ENCODE measurements at places on chromosomes 2 and 18.

DNA sequence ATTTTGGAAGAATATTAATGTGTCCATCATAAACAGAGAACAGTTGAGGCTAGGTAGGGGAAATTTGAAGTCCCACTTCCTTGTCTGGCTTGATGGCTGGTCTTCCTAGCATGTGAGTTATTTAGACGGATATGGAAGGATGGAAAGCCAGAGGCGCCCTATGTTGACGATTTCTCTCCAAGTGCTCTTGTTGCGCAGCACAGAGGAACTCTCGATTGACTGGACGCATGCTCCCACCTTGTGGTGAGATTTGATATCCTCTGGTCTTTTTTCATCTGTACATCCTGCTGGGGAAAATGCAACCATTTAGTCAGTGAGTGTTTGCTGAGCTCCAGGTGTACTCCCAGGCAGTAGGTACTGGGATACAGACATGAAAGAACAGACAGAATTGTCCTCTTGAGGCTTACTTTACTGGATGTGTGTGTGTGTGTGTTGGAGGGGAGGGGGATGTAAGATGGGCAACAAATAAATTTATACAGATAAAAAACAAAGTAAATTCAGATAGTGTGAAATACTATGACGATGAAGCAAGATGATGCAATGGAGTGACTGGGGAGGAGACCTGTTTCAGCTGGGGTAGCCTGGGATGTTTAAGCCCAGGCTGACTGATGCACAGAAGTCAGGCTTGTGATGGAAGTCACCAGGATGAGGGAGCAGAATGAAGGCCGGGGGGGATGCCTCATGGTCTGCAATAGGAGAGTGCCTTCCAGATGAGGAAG lies 137.2 kb downstream of the TRIM43 start:
- peak; percentile 81 for DNase-seq

- no peak for DNase-seq
Measured at GRCh38 chr18:75531851-75532459, 104.5 kb upstream of the SMIM21 start.

DNA sequence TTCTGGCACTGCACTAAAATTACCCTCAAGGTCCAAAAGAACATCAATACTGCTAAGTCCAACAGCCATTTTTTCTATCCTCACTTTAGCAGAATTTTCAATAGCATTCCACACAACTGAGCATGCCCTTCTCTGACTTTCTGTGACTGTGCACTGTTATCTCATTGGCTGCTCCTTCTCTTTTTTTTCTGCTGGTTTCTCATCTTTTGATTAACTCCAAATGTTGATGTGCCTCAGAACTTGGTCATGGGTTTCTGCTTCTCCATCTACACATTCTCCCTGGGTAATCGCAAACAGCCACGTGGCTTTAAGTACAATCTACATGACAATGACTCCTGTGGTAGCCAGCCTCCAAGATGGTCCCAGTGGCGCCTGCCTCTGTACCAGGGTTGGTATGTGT lies 75.0 kb upstream of the CD226 start:
- DNase-seq: no peak

GRCh38 chr2:115171751-115172150 lies 729.3 kb downstream of the DPP10 start:
- DNase-seq: no peak

DNA sequence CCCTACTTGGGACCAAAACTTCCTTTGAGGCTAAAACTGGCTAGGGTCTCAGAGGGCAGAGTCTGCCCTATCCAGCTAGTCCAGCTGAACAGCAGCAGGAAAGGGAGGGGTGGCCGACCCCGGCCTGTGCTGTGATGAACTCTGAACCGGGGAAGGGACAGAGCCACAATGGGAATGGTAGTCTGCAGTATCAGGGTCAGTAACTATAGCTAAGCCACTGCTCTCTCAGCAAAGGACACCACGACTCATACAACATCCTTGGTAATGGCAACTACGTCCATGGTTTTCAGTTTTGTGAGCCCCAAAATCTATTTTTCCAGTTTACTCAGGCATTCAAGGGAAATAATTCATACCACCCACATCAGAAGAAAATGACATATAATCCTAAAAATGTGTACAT lies 75.2 kb downstream of the NBAS start:
- no peak for DNase-seq

DNA sequence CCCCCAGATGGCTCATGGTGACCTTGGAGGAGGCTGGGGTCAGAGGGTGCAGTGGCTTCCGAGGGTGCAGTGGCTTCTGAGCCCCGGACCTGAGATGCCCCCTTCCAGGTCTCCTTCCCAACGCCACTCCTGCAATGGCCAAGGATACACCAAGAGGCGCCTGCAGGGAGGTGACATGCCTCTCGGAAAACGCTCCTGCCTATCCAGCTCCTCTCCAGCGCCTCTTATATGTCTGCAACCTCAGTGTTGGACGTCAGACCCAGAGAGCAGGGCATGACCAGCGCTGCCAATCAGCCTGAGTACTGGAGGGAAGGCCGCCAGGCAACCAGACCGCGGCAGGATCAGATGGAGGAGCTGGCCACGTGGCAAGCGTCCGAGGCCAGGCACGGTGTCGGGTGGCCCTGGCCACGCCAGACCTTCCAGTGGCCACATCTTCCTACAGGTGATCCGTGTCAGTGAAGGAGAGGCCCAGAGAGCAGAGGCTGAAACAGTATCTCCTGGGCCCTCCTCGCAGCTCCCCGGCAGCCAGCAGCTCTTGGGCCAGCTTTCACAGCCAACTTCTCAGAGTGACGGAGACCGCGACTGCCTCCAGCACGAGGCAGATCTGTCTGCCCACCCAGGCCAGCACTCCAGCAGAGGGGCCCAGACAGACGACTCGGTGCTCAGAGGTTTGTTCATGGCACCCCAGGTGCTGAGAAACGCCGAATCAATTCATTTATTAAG lies 199.5 kb upstream of the SALL3 start:
- no peak for DNase-seq

DNA sequence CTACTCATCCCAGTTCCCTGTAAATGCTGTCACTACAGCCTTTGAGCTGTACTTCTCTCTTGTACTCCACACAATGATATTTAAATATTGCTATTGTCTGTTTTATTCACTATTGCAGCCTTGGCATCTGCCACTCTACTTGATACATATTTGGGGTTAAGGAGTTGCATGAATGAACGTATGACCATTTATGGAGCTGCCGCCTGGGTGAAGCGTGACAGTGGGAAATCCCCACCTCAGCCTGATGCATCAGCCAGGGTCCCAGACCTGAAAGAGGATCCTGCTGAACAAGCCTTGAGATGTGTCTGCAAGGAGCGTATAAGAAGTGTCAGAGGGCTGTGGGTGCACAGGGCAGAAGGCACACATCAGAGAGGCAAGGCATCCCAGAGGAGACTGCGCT lies 39.1 kb downstream of the MRPL35 start:
- no peak for DNase-seq

DNA sequence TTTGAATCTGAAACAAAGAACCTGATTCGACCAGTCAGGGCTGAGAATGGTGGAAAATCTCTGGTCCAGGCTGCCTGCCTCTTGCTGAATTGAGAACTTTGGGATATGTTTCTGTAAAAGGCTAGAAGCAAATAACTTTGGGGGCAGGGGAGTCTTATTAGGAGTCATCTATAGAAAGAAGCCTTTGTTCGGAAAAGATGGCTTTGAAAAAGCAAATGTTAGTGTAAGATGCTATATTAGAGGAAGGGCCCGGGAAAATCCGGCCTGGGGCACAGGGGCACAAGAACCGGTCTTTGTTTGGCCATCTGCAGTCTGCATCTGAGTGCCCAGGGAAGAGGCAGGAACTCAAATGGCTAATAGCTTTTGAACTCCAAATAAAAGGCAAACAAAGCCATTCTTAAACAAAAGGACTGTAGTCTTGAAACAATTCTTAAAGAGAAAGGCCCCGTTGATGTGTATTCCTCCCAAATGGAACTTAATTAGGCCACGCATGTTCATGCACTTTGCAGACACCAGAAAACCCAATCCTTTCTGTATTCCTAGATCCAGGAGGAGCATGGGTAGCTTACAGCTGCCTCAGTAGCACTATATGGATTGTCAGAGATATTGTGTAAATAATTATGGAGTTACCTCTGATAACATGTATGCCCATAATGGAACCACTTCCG lies 180.0 kb upstream of the ARL4C start:
- DNase-seq: no peak

DNA sequence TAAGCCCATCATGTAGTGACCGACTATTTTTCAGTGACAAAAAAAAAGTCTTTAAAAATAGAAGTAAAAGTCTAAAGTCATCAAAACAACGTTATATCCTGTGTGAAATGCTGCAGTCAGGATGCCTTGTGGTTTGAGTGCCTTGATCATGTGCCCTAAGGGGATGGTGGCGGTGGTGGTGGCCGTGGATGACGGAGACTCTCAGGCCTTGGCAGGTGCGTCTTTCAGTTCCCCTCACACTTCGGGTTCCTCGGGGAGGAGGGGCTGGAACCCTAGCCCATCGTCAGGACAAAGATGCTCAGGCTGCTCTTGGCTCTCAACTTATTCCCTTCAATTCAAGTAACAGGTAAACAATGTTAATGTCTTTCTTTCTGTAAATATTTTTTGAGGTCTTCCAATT lies at the start of gene CD28:
Gene CD28 (plus strand): TSS at position 237 of the 400 bp plus-strand sequence. CDS start 58 bp downstream, at position 295.
- no peak for DNase-seq

- DNase-seq: no peak
Measured at GRCh38 chr18:25077038-25077943, 274.7 kb downstream of the ZNF521 start.

- no peak for DNase-seq
Measured at GRCh38 chr2:105872142-105872728, 127.5 kb downstream of the NCK2 start.

- no peak for DNase-seq
Measured at GRCh38 chr2:70182689-70183088, 8.1 kb downstream of the C2orf42 start.

DNA sequence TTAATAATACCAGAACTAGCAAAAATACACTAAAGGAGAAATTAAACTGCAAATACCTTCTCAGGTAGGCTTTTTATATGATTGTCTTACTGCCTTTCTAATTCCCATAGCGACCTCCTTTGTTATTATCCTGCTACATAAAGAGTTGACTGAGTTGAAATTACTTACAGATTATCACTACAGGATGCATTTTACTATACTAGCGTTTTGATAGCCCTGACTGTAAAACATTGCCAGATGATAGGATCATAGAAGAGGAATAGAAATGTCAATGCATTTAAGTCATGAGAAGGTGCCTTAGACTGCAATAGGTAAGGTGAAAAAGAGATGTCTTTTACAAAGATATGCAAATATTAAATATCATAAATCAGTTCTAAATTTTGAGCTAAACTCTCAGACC lies 639.7 kb downstream of the NRXN1 start:
- DNase-seq: no peak

- DNase-seq: no peak
Measured at GRCh38 chr2:226881287-226881686, 45.4 kb downstream of the RHBDD1 start.

- DNase-seq: peak; percentile 95
Measured at GRCh38 chr2:241148891-241149674, at the start of gene PASK. TSS of gene PASK (minus strand) at chr2:241149472. CDS start at chr2:241143032, 6,440 bp downstream.

DNA sequence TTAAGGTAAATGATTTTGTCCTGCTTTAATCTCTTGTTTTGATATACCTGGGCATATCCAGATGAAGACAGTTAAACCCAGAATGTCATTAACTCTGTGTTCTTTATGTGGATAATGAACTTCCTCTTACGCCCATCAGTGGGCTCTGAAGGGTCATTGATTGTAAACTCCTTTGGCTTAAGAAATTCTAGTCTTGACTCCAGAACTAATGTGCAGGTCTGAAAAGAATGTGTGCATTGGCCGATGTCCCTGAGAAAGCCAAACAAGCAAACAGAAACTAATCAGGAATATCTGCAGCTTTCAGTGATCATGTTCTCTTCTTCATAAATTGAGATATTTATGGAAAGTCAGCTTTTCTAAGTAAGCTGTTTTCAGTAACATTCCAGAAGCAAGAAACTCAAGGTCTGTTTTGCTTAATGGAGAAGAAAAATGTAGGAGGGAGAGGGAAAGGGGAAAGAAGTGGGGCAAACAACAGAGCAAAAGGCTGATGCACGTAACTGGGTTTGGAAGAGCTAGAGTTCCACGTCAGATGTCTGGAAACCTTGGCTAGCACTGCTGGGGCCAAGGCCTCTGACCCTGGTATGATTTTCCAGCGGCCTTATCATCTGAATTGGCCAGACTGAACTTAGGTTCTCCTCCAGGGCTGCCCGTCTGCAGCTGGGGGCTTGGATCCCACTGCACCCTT lies 61.3 kb upstream of the FHL2 start:
- no peak for DNase-seq

DNA sequence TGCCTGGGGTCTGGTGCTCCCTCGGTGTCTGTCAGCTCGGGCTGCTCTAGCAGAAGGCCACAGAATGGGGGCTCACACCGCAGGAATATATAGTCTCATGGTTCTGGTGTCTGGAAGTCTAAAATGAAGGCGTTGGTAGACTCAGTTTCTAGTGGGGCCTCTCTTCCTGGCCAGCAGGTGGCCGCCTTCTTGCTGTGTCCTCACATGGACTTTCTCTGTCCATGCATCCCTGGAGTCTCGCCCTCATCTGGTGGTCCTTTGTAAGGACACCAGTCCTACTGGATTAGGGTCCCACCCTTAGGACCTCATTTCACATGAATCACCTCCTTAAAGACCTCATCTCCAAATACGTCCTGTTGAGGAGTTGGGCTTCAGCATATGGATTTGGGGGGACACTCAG lies 65.7 kb downstream of the RRM2 start:
- DNase-seq: no peak

- DNase-seq: no peak
Measured at GRCh38 chr2:175282300-175282699, 100.8 kb upstream of the ATP5MC3 start.

GRCh38 chr2:27705851-27706622 lies 42.3 kb downstream of the SLC4A1AP start:
- peak; percentile 49 for DNase-seq

GRCh38 chr2:85048534-85048933 lies 77.6 kb downstream of the KCMF1 start:
- DNase-seq: no peak

DNA sequence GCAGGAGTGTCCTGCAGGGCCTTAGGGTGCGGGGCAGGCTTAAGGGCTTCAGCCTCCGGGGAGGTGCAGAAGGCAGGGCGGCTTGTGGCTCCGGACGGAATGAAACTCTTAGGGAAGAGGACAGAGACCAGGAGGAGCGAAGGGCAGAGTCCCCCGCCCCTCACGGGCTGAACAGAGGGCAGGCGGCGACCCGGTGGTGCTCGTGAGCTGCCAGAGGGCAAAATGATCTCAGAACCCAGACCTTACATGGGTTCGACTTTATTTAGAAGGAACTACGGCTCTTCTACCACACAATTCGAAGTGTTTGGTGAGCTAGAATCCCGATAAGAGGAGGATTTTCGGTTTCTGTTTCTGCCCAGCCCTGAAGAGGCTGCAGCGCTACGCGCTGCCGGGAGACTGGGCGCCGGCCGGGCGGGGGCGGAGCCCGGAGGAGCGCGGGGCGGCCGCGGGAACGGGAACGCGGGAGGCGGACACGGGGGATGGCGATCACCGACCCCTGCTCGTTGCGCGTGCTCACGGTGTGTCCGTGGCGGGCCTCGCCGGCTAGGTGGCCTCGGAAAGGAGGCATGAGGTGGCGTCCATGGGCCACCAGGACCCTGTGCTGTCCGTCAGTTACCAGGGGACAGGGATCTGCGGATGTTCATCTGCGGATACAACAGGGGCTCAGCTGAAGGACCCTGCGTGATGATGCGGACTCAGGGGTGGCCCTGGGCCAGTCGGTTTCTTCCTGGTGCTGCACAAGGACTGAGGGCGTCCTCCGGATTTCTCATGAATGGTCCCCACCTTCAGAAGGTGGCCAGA lies 4.2 kb upstream of the SP100 start:
- DNase-seq: peak; percentile 72
